ENCODE measurements at places on chromosomes 11 and 22.

GRCh38 chr22:39800790-39801520 lies 92.6 kb downstream of the ENTHD1 start:
- DNase-seq: peak; percentile 50

DNA sequence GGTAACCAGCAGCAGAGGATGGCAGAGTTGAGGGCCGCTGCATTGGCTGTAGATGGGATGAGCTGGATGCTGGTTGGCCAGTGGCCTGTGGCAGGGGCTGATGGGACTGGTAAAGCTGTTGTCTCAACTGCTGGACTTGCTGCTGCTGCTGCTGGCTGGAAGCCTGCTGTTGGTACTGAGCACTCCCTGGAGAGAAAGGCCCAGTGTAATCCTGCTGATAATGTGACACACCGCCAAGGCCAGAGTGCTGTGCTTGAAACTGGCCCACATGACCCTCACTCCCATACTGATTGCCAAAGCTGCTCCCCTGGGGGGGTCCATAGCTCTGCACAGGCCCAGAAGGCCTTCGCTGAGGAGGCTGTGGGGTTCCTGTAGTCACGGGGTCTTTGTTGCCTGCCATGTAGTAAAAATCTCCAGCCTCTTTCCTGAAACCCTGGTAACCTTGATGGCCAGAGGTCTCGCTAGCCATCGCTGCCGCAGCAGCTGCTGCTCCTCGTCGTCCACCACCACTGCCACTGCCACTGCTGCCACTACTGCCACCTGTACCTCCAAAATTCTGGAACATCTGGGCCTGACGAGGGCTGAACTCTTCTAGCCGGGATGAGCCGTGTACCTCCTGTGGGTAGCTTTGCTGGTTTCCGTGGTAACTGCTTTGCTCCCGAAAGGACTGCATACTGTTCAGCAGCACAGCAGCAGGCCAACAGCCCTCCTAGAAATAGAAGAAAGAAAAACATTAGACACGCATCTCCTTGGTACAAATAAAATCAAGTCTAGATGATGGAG lies 55.6 kb downstream of the TCF20 start:
- DNase-seq: no peak

- no peak for DNase-seq
Observed at GRCh38 chr11:36508743-36509142, 1.3 kb downstream of the TRAF6 start.

- DNase-seq: no peak
Observed at GRCh38 chr11:61589961-61590360, 9.1 kb upstream of the SYT7 start.

- DNase-seq: no peak
Observed at GRCh38 chr22:42236268-42236667, 34.2 kb downstream of the TCF20 start.

GRCh38 chr11:46072172-46072964 lies 48.9 kb downstream of the PHF21A start:
- DNase-seq: no peak

GRCh38 chr11:79437278-79437980 lies 3.4 kb downstream of the TENM4 start:
- DNase-seq: peak; percentile 19

DNA sequence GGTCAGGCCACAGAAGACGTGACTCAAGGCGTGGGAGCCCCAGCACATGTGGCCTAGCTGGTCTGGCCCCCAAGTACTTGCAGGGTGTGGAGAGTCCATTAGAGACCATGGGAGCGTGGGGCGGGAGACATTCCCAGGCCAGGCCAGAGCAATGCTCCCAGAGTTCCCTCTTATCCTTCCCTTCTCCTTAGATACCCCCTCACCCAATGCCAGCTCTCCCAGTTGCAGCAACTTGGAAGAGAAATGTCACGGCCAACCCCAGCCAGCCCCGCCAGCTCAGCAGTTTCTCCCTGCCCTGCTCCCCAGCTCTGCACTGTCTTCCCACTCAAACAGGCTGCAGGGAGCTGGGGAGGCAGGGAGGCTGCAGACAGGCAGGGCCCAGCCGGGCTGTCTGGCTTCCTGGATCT lies 65.4 kb upstream of the TSPAN18 start:
- DNase-seq: no peak

DNA sequence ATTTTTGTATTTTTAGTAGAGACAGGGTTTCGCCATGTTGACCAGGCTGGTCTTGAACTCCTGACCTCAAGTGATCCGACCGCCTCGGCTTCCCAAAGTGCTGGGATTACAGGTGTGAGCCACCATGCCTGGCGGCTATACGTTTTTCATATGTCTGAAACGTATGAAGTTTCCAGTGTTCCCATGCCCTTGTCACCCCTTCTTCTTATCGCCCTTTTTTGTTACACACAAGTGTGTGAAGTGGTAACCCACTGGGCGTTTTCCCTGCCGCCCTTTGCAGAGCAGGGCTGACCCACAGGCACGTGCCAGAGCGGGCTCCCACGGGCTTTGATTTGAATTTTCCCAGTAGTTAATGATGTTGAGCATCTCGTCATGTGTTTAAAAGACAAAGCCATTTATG lies 17.0 kb downstream of the PIM3 start:
- DNase-seq: no peak

DNA sequence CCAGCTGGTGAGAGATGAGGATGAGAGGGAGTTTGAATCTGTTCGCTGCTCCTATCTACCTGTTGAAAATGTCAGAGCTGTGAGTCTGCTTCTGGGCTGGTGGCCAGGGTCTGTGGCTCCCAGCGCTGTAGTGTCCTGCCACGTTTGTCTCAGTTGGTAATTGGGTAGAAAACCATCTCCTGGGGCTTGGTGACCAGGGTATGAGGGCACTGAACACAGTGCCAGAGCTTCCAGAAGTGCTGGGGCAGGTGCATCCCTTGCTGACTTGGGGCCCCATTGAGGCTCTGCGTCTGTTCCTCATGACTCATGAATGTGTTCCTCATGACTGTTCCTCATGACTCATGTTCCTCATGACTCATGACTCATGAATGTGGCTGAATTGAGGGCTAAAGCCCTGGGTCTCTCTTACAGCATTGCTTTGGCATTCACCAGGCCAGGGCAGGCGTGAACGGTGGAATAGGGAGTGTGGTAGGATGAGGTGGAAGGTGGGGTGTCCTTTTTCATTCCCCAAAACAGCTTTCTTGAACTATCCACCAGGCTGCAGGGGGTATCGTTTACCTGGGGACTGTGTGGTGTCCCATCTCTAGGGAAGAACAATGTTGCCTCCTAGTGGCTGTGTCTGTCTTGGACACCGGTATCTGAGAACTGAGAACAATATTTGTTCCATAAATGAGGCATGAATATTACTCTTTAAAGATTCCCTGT lies 139.5 kb downstream of the COMMD9 start:
- no peak for DNase-seq

GRCh38 chr11:117273550-117274289 lies 17.4 kb upstream of the BACE1-AS start:
- DNase-seq: no peak

- no peak for DNase-seq
Observed at GRCh38 chr22:44942056-44942455, 67.7 kb downstream of the PHF21B start.

DNA sequence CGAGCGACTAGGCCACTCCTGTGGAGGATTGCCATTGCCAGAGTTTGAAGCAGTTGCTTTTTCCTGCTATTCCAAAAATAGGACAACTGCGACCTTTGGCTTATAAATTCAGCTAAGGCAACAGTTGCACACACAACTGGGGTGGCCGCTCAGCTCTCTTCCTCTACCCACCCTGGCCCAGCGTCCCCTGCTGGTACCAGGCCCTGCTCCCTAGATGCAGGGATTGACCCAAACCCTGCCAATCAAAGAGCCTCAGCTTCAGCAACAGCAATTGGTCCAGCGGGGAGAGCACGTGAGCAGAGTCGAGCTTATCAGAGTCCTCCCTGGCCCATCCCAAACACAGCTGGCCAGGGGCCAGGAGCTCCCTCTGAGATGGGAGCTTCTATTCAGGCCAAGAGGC lies 22.0 kb upstream of the CABP2 start:
- no peak for DNase-seq

GRCh38 chr11:31817621-31818424 lies 6.7 kb upstream of the PAX6 start:
- no peak for DNase-seq

- DNase-seq: no peak
Observed at GRCh38 chr22:45832959-45833580, 143.9 kb downstream of the WNT7B start.

DNA sequence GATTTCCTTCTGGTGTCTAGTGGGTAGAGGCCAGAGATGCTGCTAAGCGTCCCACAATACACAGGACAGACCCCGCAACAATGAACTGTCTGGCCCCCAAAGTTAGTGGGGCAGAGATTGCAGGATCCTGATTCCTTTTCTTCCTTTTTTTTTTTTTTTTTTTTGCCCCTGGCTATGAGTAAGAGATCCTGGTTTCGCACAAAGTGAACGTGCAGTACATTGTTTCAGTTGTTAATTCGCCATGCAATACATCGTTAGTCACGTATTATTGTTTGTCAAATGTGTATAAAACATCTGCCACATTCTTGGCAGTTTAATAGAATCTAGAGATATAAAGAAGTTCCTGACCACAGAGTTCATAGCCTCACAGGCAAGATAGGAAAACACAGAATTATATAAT lies 20.2 kb downstream of the ST3GAL4 start:
- DNase-seq: no peak

DNA sequence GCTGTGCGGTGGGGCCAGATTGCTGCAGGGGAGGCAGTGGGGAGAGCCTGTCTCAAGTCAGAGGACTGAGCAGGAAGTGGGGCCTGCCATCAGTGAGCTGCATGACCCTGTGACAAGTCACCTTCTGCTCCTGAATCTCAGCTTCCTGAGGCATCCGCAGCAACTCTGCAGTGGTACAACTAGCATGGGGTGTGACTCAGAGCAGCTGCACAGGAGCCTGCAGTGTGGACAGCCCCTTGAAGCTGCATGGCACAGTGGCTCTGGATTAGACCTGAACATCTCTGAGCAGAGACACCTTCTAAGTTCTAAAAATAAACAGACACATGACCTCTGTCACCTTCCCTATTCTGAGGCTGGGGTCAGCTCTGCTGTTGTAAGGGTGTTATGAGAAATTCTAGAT lies 18.0 kb downstream of the FAM227A start:
- no peak for DNase-seq

GRCh38 chr11:88106666-88107065 lies 68.6 kb downstream of the RAB38 start:
- no peak for DNase-seq

GRCh38 chr11:14390669-14391068 lies 31.7 kb upstream of the RRAS2 start:
- DNase-seq: no peak

GRCh38 chr11:37984991-37985390 lies 1387.0 kb upstream of the RAG2 start:
- DNase-seq: no peak

GRCh38 chr22:19886605-19887255 lies 32.1 kb upstream of the GNB1L start:
- DNase-seq: no peak

DNA sequence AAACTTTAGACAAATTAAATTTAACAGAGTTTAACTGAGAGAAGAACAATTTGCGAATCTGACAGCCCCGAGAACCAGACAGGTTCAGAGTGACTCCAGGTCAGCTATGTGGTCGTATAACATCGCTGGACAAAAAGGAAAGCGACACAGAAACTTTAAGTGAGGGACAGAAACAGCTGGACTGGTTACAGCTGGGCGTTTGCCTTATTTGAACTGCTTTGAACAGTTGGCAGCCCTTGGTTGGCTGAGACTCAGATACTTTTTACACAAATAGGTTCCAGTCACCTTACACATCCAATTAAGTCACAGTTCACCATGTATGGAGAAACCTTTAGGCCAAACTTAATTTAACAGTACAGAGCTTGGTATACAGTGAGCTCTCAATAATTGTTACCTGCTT lies 436.9 kb downstream of the GUCY1A2 start:
- DNase-seq: no peak

DNA sequence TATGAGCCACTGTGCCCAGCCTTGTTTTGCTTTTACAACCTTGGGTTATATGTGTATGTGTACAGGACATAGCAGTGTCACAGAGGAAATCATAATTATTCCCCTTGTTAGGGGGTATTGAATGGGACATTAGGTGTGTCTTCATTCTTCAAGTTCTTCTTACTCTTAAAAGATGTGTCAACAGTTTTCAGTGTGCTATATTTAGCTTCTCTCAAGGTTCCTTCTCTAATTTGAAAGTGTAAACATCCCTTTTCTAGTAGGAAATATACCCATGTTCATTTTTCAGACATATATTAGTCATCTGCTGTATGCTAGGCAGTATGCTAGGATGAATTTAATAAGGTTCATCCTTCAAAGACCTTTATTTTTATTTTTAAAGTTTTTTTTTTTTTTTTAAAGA lies 17.1 kb downstream of the PCF11 start:
- DNase-seq: no peak

DNA sequence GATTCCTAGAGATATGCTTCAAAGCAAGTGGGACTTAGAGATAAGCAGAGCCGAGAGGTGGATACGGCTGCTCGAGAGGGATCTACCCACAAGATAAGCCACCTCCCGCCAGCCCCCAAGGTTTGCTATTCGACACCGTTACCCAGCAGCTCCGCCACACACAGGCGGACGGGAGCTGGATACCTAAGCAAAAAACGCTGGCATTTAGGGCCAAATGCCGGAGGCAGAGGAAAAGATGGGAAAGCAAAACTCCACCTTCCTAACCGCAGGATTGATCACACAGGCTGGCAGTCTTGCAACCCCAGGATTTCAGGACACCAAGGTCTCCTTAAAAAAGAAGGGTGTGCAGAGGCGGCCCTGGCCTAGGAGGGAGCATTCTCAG lies 709 bp downstream of the FTH1 start:
- DNase-seq: no peak

GRCh38 chr11:92304271-92304670 lies 79.7 kb downstream of the FAT3 start:
- no peak for DNase-seq

- DNase-seq: no peak
Observed at GRCh38 chr22:47196881-47197772, 434.7 kb downstream of the TBC1D22A start.

DNA sequence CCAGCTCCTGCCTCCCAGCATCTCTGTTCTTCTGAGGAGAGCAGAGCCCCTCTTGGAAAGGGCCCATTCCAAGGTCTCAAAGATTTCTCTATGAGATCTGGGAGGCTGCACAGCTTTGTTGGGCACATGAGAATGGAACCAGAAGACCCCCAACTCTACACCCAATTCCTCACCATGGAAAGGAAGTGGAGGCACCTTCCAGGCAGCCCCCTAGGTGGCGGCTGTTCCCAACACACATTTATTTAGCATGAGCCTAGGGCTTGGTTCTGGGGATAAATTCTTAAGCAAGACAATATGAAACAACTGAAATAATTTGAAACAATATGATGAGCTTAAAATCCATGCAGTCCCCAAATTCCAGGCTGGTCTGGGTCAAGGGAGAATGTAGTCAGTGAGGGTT lies 100.4 kb downstream of the TIMP3 start:
- no peak for DNase-seq

DNA sequence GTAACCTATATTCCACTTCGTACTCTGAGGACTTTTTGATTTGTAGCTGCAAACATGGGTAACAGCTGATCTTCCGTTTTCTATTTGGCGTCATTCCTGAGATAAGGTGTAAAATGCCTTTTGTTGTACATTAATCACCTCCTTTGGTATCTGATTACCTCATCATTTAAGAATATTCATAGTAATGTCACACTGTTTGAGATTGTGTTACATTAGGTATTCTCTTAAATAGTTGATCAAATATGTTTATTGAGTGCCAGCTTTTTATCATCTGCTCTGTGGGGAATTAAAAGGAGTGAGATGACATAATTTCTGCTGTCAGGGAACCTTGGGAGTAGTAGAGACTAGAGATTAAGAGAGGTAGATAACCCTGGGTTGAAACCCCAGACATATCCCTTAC lies 5.9 kb downstream of the NCAM1 start:
- DNase-seq: no peak
